Renal pelvis (tissue), 12 donors: ENCODE measurements at places on chromosomes 11 and 22.
A peak's percentile ranks its signal among the peaks of the same experiment; 100 is the strongest.

GRCh38 chr11:28793282-28793738 lies 685.1 kb downstream of the METTL15 start:
- no peak for DNase-seq

DNA sequence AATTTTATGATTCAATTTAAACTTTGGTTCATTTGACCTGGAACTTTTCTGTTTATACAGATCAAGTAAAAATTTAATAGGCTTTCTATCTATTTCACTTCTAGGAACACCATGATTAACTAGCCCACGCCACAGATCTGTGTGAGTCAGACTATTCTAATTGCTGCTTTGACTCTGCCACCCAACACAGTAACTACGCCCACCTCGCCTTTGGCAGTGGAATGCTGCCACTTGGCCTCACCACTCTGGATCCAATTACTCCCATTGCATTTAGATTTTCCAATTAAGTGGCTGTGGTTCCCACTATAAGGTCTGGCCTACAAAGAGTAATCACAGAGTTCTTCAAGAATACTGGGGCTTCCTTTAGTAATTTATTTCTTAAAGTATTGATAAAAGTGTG lies 46.6 kb upstream of the LIN7C start:
- no peak for DNase-seq

DNA sequence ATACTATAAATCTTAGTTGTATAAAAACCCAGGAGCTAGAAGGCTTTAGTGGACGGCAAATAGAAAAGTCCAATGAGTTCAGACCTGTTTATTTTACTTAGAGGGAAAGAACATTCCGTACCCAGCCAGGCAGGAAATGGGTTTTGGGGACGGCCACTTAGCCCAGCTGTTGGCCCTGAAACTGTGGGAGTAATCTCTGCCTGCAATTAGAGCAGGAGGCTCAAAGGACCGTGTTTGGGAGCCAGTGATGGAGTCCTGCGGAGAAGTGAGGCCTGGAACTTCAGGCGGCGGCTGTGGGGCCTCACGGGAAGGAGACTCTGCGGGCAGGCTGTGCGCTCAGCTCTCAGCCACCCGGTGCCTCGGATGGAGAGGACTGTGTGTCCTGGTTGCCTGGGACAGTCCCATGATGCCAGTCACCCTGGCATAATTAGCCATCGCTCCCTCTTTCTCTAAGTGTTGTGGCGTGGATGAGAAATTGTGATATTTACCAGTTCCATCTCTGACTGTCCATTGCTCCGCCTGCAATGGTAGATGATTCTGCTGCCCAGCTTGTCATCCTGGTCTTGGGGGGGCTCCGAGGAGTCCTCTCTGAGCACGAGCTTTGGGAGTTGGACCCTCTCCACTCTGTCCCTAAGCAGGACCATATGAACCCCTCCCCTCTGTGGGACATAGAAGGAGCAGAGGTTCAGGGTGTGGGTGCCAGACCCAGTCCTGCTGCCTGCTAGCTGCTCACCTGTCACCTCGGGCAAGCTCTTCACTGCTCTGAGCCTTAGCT lies 530.3 kb downstream of the TBC1D22A start:
- peak; percentile 75 for DNase-seq

DNA sequence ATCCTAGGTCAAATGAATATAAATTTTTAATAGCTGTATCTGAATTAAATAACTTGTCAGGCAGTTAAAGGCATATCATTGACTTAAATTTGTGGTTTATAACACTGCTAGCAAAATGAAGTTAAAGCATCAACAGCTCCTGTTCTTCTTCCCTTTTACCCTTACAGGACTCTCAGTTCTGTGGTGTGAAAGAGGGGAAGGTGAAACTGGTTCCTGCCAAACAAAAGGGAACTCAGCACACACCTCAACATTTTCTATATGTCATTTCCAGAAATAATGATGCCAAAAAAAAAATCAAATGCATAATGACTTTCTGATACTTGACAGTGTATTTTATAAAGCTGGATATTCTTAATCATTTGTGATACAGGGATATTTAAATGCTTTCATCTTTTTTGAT lies 21.2 kb downstream of the ARL14EP start:
- DNase-seq: no peak

DNA sequence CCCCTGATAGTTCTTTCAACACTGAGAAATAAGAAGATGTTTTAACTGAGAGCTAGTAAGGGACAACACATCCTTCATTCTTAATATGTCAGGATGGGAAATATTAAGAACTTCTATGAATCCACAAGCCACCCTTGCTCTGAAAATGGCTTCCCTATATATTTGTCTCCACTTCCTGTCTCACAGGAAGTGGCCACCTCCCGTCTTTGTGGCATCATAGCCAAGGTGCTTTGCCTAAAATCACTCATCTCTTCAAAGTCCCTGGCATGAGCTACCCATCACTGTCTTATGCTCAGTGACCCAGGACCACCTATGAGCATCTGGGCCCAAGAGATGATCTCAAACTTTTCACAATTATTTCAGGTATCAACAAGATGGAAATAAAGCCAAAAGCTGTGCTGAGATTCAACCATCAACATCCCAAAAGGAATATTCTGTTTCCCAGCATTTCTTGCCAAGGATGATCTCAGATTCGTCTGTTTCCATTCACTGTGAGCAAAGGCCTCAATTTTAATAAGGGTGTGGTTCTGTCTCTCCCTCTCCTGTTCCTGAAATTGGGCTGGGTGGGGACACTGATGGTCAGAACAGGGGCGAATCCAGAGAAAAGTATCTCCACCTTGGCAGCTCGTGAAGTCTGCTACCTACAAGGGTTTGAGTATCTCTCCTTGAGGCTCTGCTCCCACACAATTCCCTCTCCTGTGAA lies 493.9 kb downstream of the MN1 start:
- no peak for DNase-seq

DNA sequence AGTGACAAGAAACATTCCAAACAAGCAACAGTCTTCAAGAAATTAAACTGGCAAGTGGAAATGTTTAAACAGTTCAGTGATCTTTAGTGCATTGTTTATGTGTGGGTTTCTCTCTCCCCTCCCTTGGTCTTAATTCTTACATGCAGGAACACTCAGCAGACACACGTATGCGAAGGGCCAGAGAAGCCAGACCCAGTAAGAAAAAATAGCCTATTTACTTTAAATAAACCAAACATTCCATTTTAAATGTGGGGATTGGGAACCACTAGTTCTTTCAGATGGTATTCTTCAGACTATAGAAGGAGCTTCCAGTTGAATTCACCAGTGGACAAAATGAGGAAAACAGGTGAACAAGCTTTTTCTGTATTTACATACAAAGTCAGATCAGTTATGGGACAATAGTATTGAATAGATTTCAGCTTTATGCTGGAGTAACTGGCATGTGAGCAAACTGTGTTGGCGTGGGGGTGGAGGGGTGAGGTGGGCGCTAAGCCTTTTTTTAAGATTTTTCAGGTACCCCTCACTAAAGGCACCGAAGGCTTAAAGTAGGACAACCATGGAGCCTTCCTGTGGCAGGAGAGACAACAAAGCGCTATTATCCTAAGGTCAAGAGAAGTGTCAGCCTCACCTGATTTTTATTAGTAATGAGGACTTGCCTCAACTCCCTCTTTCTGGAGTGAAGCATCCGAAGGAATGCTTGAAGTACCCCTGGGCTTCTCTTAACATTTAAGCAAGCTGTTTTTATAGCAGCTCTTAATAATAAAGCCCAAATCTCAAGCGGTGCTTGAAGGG lies 6.0 kb downstream of the MALAT1 start:
- no peak for DNase-seq

DNA sequence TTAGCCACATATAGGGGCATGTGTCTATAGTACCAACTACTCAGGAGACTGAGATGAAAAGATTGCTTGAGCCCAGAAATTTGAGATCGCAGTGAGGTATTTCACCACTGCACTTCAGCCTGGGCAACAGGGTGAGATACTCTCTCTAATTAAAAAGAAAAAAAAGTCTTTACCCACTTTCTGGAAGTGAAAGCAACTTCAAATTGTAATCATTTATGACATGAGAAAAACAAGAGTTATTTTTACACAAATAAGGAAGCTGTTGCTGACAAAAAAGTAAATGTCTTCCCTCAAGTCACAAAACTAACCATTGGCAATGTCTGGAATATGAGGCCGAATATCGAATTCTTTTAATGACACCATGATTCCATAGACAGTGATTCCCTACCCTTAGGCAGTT lies 71.4 kb downstream of the GLYATL1 start:
- DNase-seq: no peak
